NCI-H1048 (cell line): ENCODE measurements at places on chromosomes 13 and 19.

- no peak for DNase-seq
Measured at GRCh38 chr19:36508325-36508724, 19.0 kb upstream of the ZNF566 start.

GRCh38 chr19:6099033-6099432, 11.3 kb downstream of the RFX2 start:
- DNase-seq: no peak

DNA sequence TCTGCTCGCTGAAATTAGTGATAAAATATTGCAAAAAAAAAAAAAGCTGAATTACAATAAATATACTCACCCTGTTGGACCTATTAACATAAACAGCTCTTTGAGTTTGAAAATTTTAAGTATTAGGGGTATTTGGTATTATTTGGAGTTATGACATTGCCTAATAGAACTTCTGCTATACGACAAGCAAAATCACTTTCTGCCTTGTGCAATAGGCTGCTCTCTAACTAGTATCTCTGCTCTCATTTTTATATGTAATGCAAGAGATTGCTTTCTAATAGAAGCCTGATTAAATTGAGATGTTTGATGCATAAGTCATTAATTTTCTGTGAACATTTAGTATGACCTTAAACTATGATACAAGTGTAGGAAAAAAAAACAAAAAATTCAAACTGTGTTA, 5.3 kb downstream of the RGS9BP start:
- DNase-seq: no peak

DNA sequence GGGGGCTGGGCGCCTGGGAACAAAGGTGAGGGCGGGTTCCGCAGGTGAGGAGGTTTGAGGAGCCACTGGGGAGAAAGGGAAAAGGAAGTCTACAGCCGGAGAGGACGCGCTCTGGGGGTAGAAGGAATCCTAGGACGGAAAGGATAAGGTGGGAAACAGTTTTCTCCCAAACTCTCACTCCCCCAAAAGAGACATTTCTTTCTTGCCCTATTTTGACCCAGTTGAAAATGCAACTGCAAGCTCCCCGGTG, 651 bp upstream of the POLR1D start:
- DNase-seq: no peak

DNA sequence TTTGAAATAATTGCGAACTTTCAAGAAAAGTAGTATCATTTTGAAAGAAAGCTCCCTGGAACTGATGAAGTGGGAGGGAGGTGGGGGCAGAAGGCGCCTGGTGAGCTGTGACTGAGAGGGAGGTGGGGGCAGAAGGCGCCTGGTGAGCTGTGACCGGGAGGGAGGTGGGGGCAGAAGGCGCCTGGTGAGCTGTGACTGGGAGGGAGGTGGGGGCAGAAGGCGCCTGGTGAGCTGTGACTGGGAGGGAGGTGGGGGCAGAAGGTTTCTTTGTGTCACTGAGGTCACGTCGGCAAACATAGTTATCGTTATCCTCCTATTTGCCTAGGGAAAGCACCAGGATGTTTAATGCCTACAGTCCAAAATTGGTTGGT, 24.2 kb downstream of the C2CD4C start:
- DNase-seq: no peak

- DNase-seq: no peak
Measured at GRCh38 chr19:397321-397720, 11.6 kb downstream of the C2CD4C start.

DNA sequence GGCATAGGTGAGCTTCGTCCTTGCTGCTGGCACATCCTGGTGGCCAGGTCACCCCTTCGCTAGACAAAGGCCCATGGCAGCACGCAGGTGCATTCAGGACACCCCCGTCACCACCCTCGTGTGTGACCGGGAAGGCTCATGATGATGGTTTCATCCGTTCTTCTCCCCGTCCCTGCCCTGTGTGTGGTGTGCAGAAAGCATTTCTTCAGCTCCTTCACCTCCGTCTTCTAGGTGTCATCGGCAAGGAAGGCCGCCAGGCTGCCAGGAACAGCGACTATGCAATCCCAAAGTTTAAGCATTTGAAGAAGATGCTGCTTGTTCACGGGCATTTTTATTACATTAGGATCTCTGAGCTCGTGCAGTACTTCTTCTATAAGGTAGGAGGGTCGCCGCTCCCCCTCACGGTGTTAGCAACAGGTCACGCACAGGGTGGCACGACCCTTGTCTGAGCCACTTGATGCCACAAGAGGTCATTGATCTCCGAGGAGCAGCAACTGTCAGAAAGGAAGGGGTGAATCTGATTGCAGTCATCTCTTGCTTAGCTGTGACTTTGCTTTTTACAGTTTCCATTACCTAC, 111.0 kb upstream of the MCF2L start:
- DNase-seq: no peak

- DNase-seq: no peak
Measured at GRCh38 chr19:8451885-8452284, 7.1 kb downstream of the HNRNPM start.

DNA sequence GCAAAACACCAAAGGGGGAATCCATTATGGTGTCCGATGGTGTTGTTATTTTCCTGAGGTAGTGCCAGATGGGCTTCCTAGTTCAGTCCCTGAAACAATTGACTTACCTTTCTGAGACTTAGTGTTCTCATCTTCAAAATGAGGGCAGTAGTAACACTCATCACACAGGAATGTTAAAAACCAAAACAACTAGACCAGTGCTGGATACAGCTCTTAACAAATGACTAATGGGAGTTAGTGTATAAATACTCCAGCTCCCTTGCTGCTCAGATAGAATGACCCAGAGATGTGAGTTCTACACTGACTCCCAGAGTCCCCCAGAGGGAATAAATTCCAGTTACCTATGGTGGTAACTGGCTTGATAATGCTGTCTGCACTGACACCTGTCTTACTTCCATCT, 49.9 kb downstream of the MBD3L2B start:
- DNase-seq: no peak

- DNase-seq: no peak
Measured at GRCh38 chr13:30376426-30377311, 45.6 kb upstream of the UBE2L5 start.

DNA sequence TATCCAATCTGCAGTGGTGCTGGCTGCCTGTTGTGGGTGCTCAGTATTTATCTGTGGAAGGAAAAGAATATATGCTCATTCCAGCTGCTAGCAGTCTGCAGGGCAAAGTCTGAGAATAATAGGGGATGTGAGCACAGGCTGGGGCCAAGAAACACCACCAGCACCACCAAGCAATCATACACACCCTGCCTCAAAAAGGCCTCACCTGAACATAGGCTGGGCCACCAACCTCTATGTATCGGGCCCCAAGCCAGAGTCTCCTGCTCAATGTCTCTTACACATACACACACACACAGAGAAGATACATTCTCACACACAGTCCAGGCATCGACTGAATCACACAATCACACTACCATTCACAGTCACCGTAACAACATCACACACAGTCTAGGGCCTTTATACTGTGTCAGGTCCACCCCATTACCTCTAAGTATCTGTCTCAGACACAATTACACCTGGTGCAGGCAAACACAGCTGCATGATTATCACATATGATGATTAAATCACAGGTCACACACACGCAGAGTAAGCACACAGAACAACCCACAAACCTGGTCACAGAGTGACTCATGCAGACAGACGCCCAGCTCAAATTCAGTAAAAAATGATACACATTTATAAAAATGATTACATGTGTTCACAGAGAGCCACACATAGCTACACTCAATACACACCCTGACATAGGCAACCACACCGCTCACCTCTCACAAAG, 1.3 kb upstream of the ZSCAN22 start:
- DNase-seq: no peak

- DNase-seq: no peak
Measured at GRCh38 chr19:47598407-47599349, 10.3 kb upstream of the BICRA start.

DNA sequence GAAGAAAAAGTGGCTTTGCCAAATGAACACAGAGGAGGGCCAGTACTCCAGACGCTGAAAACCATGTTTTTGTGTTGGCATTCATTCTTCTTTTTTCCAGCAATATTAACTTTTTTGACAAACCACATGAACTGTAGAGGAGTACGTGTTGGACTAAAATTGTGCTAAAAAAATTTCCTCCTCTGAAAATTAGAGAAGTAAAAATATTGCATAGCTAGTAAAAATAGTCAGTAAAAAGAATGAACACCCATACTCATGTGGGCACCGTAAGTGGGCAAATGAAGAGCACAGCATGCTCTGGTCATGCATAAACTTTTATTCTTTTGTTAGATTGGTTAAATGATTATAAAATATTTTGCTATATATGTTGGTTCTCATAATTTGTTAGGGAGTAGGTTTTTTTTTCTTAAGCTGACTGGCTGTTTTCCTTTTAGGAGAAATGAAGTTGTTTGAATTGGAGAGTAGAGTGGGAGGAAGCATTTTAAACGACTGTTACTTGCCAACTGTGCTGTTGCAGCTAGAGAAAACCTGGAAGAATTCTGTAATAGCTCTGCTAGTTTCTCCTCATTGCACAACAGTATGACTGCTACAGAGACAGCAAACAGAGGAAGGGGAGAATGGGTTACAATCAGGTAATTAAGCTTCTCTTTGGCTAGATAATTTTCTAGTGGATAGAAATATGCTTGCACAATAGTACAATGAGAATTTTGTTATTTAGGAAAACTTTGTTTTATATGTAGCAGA, 222.4 kb downstream of the KCTD12 start:
- DNase-seq: no peak

DNA sequence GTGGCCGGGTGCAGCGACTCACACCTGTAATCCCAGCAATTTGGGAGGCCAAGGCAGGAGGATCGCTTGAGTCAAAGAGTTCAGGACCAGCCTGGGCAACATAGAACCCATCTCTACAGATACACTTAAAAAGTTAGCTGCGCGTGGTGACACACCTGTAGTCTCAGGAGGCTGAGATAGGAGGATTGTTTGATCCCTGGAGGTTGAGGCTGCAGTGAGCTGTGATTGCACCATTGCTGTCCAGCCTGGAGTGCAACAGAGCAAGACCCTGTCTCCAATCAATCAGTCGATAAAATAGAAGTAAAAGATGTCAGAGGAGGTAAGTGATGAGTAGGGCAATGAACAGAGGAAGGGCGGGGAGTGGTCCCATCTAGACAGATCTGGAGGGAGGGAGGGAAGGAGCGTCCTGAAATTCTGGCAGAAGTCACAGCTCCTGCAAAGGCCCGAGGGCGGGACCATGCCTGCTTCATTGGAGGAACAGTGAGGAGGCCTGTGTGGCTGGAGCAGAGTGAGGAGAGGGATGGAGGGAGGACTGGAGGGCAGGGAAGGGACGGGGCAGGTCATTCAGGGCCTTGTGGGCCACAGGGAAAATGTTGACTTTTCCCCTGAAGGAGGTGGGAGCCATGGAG, 9.7 kb downstream of the SMIM24 start:
- no peak for DNase-seq

GRCh38 chr13:35782793-35783192, 306.3 kb upstream of the MAB21L1 start:
- no peak for DNase-seq

DNA sequence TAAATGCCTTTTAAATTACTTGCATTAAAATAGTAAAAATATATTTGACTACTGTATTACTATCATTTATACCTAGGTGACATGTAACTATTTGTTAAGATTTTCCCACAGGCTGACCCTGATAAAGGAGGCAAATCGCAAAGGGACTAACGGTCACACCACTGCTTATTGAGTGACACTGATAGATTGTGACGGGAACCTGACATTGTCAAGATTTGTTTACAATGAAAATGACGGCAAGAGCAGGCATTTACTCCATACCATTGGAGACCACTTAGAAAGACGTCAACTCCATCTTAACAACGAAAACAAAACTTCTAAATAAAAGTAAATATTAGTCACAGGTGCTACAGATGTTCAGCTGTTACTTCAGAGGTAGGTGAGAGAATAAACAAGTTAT, 289.0 kb downstream of the DACH1 start:
- no peak for DNase-seq

DNA sequence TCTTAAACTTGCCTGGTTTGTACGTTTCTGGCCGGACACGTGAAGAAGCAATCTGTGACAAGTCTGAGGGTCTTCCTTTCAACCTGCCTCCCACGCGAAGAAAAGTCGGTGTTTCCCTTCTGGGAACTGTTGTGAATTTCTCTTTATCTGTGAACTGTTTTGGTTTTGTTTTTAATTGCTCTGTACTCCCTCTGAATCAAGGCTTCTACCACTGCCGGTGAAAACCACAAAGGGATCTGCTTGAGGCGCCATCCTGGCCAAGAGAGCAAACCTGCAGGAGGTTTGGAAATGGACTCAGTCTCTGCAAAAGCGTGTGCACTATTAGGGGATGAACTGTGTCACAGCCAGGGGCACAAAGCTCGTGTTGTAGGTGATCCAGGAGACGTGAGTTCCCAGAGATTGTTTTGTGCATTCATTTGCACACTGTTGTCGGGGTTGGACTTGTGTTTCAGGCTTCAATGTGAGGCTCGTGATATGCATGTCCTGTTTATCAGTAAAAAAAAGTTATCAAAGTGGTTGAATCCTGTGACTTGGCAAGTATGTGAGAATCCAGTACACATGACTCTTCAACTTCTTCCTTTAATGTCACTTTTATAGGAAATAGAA, 9.7 kb downstream of the SIGLEC8 start:
- DNase-seq: no peak

DNA sequence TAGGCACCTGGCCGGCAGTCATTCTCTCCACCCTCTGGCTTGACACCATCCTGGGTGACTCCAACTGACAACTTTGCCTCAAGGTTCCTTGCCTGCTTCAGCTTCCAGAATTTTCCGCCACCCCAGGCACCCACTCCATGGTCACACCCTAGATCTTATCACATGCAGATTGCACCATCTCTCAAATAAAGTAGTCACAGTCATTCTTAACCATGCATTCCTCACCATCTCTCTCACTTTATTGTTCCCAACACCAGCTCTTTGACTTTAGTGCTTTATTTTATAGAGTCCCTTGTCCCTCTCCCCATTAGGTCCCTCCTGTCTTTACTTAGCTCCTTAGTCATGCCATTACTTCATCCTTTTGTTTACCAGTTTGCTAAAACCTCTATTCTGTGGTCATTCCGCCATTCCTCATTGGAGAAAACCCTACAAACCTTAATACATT, 351.7 kb downstream of the SPRY2 start:
- no peak for DNase-seq

- DNase-seq: no peak
Measured at GRCh38 chr19:35673121-35673804, 6.9 kb downstream of the UPK1A start.

- DNase-seq: no peak
Measured at GRCh38 chr13:62932256-62932883, 1516.7 kb upstream of the PCDH20 start.

GRCh38 chr13:20340136-20340758, 108.1 kb upstream of the GJB6 start:
- no peak for DNase-seq
